ENCODE measurements at places on chromosomes 3 and 15.

- DNase-seq = no peak
Measured at GRCh38 chr3:127698691-127699415, 26.1 kb downstream of the ABTB1 start.

GRCh38 chr15:55224892-55225291 lies 28.2 kb upstream of the RSL24D1 start:
- no peak for DNase-seq

- no peak for DNase-seq
Measured at GRCh38 chr3:63791974-63792373, 27.1 kb upstream of the C3orf49 start.

DNA sequence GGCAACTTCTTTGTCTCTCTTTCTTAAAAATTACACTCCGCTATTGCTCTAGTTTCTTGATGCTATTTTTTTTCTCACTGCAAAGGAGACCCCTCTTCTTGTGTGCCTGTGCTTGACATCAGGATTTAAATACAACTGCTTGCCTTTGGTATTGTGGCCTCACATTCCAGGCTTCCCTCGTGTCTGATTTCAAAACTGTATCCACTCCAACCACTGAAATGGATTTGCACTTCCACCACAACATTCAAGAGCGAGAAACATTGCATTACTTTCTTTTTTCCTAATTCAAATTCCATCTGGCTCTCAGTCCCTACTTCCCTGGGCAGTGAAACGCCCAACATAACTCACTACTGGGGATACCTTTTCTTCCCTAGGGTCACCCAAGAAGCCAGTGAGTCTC lies 50.4 kb upstream of the PXYLP1 start:
- no peak for DNase-seq

GRCh38 chr3:130963878-130964277 lies 62.7 kb downstream of the ASTE1 start:
- no peak for DNase-seq

DNA sequence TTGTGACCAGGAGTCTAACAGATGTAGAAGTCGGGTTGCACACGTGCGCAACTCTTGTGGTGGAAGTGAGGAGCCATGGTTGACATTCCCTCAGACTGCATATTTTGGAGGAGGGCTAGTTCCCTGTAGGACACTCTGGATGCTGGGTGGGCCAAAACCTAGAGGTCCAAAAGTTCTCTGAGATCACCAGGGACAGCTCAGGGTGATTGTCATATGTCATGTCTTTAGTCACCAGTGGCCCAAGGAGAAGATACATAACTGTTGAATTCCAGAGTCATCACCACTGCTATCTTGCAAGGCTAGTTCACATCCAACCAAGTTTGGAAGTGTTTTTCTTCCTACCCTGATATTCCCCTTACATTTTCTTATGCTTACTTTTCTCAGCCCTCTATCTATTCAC lies 95.2 kb upstream of the C3orf80 start:
- no peak for DNase-seq

- DNase-seq = no peak
Measured at GRCh38 chr15:30924353-30924752, 20.6 kb downstream of the FAN1 start.

DNA sequence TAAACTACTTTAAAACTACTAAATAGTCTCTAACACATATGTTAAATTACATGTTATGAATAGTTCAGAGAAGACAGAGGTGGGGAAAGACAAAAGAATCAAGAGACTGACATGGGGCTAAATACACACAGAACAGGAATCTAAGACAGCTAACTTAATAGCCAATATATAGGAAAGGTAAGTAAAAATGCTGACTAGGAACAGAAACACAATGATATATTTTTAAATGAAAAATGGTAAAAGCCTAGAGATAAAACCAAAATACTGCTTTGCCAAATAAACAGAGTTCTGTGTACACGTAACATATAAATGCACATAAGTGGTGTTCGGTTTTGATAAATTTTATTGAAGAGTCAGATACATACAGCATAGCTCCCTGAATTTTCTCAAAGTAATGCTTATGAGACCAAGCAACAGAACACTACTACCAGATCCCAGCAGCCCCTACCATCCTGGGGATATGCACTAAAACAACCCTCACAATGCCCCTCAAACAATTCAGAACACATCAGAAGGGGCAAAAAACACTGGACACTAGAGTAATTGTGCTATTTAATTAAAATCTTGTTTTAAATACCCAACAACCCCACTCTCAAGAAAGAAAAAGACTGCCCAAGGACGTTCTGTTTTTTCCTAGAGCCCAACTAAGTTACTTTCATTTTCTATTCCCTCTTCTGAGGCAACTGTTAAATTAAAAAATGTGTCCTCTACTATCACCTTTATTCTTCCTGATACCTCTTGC lies 121.1 kb downstream of the ADAM10 start:
- no peak for DNase-seq

- DNase-seq = peak; percentile 69
Measured at GRCh38 chr3:39267631-39268548, 11.9 kb downstream of the CX3CR1 start.

DNA sequence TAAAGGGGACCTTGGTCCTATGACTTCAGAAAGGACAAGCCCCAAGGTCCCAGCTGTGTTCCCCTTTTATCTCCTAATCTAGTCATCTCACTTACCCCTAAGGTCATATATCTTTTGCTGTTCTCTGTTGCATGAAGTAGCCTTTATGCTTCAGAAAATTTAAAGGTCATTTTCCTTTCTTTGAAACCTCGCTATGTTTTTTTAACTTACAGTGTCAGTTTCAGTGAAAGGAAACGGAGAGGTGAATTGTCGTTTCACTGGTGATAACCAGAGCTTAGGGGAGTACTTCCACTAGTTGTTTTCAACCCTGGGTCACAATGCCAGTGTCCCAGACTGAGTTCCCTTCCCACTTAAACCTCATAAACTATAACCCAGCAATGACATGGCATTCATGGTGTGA lies 357.4 kb downstream of the GAP43 start:
- no peak for DNase-seq

DNA sequence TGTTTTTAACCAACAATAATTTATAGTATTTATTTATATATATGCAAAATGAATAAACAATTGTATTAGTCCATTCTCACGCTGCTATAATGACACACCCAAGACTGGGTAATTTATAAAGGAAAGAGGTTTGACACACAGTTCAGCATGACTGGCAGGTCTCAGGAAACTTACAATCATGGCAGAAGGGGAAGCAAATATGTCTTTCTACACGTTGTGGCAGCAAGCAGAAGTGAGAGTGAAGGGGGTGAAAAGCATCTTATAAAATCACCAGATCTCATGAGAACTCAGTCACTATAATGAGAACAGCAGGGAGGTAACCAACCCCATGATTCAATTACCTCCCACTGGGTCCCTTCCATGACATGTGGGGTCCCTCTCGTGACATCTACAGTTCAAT lies 162.8 kb upstream of the SLITRK3 start:
- no peak for DNase-seq

- DNase-seq = peak; percentile 62
Measured at GRCh38 chr15:50066202-50066601, 52.8 kb downstream of the ATP8B4 start.

DNA sequence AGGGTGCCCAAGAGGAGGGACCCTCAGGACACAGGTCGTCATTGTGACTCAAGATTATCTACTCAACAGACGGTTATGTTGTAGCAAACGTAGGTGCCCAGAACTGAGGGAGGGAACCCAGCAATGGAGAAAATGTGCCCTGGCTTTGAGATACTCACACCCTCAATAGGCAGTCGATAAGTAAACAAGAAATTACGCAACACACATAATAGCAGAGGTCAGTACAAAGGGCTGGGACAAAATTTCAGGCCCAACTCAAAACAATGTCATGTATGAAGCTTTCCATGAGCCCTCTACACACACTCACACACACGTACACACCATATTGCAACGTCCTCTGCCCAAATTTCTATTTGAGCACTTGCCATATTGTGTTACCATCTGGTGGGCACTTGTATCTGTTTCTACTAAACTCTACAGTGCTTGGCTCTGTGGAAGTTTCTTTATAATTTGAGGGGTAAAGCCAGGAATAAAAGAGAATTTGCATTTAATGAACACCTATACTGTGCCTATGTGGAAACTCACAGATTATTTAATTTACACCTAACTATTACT lies 114.6 kb upstream of the TRIM42 start:
- no peak for DNase-seq

- DNase-seq = no peak
Measured at GRCh38 chr15:66178531-66178910, 75.0 kb downstream of the MEGF11 start.

DNA sequence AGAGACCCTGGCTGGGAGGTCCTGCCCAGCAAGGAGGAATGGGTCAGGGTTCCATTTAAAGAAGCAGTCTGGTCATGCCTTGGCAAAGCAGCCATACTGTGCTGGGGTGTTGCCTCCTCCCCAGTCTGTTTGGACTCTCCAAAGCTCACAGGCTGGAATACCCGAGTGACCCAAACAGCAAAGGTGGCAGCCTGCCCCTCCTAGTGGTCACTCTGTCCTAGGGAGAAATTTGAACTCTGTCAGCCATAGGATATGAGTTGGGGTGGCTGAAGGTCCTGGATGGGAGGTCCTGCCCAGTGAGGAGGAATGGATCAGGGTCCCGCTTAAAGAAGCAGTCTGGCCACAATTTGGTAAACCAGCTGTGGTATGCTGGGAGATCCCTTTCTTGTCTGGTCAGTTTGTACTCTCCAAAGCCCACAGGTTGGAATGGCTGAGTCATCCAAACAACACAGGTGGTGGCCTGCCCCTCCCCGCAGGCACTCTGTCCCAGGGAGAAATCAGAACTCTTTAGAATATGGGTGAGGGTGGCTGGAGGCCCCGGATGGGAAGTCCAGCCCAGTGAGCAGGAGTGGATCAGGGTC lies 45.0 kb downstream of the CCR1 start:
- no peak for DNase-seq

- no peak for DNase-seq
Measured at GRCh38 chr3:177385831-177386301, 188.6 kb upstream of the TBL1XR1 start.

DNA sequence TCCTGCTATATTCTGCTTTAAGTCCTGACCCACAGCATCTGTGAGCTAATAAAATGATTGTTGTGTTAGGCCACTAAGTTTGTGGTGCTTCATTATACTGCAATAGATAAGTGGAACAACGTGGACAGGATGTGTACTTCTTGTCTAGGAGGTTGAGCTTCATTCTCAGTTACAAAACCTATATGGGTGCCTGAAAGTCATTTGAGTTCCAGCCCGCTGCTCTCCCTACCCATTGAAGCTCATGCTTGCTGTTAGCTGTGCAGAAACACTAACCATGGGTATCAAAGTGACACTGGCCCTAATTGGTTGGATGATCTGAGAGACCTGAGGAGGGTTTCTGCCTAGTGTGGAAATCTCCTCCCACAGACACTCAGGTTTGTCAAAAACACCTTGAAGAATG lies 357.2 kb downstream of the PDCD6IP start:
- no peak for DNase-seq

GRCh38 chr3:31829826-31830426 lies 151.1 kb downstream of the OSBPL10 start:
- no peak for DNase-seq

DNA sequence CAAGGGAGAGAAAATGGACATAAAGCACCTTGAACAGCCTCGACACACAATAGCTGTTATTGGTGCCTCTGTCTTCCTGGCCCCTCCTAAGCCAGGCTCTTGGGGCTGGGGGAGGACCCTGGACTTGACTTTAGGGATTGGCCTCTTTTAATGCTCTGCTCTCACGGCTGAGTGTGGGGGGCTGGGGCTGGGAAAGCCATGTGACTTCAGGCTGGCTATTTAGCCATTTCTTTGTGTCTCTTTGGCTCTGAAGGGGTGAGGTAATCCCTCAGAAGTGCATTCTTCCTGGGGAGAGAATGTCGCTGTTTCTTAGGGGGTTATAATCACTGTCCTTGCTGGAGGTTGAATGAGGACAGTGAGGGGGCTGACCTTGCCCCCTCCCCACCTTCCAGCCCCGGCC lies 26.2 kb downstream of the MAGEF1 start:
- DNase-seq = no peak

DNA sequence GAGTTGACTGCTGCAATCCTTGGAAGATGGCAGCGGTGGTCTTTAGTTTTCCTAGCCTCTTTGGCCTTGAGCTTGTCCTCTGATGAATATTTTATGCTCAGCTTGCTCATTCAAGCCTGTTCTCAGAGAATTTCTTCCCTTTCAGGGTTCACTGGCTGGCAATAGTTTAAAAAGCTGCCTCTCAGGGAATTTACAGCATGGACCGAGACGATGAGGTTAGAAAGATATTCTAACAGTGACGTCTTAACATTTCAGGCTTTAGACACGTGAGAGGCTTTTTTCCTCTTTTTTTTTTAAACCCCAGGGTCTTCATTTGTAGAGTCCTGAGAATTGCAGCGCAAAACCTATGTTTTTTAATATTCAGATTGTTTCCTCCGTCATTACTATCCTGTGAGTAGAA lies 120.3 kb upstream of the CLSTN2 start:
- DNase-seq = no peak

- DNase-seq = no peak
Measured at GRCh38 chr3:112560307-112560706, 1.5 kb downstream of the ATG3 start.

- peak; percentile 59 for DNase-seq
Measured at GRCh38 chr15:74788683-74789151, 6.8 kb downstream of the CSK start.

DNA sequence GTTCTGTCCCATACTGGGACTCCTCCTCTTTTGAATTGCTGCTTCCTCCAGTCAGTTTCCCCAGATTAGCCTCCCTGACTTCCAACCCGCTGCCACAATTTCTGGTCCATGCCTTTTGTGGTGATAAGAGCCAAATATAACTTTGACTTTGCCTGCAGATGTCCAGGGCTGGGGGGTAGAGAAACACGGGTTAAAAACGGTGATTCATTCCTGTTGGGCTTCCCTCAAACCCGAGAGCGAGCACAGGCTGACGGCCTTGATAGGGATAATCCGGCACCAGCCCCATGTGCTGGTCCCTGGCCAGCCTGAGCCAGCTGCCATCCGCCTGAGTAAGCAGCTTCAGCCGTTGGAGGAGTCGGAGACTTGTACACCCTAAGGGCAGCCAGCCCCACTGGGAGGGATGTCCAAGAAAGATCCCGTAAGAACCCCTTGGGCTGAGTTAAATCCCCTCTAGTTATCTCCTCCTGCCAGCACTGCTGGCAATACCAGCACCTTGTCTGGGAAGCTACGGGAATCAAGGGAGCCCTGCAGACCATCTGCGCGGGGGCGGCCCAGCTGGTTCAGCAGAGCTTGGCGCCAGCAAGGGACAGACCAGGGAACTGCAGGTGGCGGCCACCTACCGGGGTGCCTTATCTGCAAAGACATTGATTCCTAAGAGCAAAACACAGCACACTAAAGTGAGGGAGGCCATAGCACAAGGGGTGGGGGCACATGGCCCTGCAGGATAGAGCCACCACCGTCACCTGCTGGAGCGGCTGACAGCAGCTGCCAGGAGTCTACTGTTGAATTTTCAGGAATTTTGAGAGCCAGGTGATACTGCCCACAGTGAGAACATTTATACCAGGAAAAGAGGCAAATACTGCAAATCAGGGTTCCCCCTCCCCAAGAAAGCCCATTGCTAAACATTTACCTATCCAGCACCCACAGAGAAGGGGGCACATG lies 18.1 kb downstream of the CSPG4 start:
- no peak for DNase-seq

- no peak for DNase-seq
Measured at GRCh38 chr3:32865383-32865782, 47.6 kb downstream of the TRIM71 start.

GRCh38 chr15:90970274-90970673 lies 15.6 kb downstream of the RCCD1 start:
- DNase-seq = no peak

Data from CD4-positive, alpha-beta T cell treated with Interferon gamma for 1 hour (primary cell).